SJSA1 (cell line): ENCODE measurements at places on chromosomes 2 and 18.

- no peaks in the 10 kb centered on the region for H3K27me3 ChIP-seq
- H3K27ac ChIP-seq, result no peak overlapping the region
- H3K36me3 ChIP-seq, result no peaks in the 10 kb centered on the region
- no peaks in the 10 kb centered on the region for H3K4me1 ChIP-seq
Measured at GRCh38 chr2:78465707-78466106, 559.8 kb upstream of the REG3G start.

DNA sequence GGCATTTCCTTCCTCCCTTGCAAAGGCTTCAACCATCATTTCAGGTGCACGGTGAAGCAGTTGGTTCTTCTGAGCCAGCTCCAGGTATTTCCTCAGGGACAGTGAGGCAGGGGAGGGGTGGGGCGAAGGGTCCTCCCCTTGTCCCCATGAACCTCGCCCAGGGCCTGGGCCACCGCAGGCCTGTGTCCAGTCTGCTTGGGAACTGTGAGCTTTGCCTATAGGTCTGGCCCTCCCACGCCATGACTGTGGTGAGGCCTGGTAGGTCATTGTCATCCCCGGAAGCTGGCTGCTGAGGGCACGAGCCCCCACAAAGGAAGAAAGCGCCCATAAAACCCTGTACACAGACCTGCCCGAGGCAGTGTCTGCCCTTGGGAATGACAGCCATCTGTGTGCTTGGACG is 134.3 kb downstream of the ACKR3 start:
- H3K36me3 ChIP-seq, result no peaks in the 10 kb centered on the region
- peaks cover 23% of the 10 kb centered on the region for H3K4me1 ChIP-seq
- no peak overlapping the region for H3K27ac ChIP-seq

- H3K27me3 ChIP-seq, result no peaks in the 10 kb centered on the region
- H3K4me3 ChIP-seq, result no peak overlapping the region
- no peak overlapping the region for H3K27ac ChIP-seq
- no peaks in the 10 kb centered on the region for H3K4me1 ChIP-seq
Measured at GRCh38 chr2:148410899-148411298, 233.7 kb upstream of the EPC2 start.

GRCh38 chr2:216206041-216206703 is 97.0 kb downstream of the XRCC5 start:
- H3K4me3 ChIP-seq, result no peak overlapping the region
- H3K27me3 ChIP-seq, result no peaks in the 10 kb centered on the region
- H3K27ac ChIP-seq, result no peak overlapping the region
- DNase-seq, result no peak

GRCh38 chr2:7515327-7515726 is 598.1 kb downstream of the RNF144A start:
- no peaks in the 10 kb centered on the region for H3K36me3 ChIP-seq
- H3K27ac ChIP-seq, result no peak overlapping the region
- H3K4me1 ChIP-seq, result no peaks in the 10 kb centered on the region
- no peak overlapping the region for H3K4me3 ChIP-seq
- H3K27me3 ChIP-seq, result no peaks in the 10 kb centered on the region
- no peak for DNase-seq

DNA sequence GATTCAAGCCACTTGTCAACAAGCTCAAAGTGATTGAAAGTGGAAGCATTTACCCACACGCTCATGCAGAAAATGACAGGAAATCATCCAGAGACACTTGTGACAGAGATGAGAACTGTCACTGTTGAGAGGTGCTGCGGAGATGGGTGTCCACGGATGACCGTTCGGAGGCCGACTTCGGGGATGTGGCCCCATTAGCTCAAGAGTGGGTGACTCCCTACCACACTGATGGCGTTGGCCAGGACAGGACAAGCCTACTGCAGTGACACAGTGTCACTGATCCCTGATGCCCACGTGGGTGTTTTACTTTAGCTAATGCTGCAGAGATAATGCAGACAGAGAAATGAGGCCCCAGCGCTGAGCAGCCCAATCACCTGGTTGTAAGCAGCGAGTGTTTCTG is 81.5 kb upstream of the YWHAQ start:
- H3K36me3 ChIP-seq, result no peaks in the 10 kb centered on the region
- no peaks in the 10 kb centered on the region for H3K27me3 ChIP-seq
- H3K4me1 ChIP-seq, result no peaks in the 10 kb centered on the region
- H3K27ac ChIP-seq, result no peak overlapping the region
- no peak overlapping the region for H3K4me3 ChIP-seq
- no peak for DNase-seq

- H3K27me3 ChIP-seq, result no peaks in the 10 kb centered on the region
- no peak overlapping the region for H3K4me3 ChIP-seq
- no peak overlapping the region for H3K27ac ChIP-seq
- no peaks in the 10 kb centered on the region for H3K4me1 ChIP-seq
- no peaks in the 10 kb centered on the region for H3K36me3 ChIP-seq
- DNase-seq, result no peak
Measured at GRCh38 chr2:16005816-16006536, 65.6 kb downstream of the MYCN start.

DNA sequence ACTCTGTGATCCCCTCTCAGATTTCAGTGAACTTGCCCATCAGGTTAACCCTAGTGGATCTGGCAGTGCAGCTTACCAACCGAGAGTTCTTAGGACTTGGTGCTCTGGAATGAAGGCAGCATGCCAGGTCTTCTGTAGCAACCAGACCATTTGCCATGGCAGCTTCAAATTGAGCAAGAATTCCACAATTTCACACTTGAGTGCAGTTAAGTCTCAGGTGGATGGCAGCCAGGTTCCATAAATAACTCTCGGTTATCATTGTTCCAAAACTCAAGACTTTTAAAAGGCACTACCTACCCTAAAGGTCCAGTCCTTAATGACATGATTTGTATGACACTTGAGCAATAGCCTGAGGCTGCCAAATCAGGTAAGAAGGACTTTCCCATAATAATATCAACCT is 48.1 kb downstream of the GALNT3 start:
- no peaks in the 10 kb centered on the region for H3K36me3 ChIP-seq
- no peak for DNase-seq
- H3K4me3 ChIP-seq, result no peak overlapping the region
- H3K27me3 ChIP-seq, result no peaks in the 10 kb centered on the region
- no peak overlapping the region for H3K27ac ChIP-seq

GRCh38 chr2:7950035-7950612 is 731.7 kb upstream of the ID2 start:
- H3K27me3 ChIP-seq, result no peaks in the 10 kb centered on the region
- DNase-seq, result no peak
- H3K4me3 ChIP-seq, result no peak overlapping the region
- H3K36me3 ChIP-seq, result no peaks in the 10 kb centered on the region
- H3K4me1 ChIP-seq, result peaks cover 9% of the 10 kb centered on the region; the same call in 1 of the 2 replicates
- no peak overlapping the region for H3K27ac ChIP-seq

DNA sequence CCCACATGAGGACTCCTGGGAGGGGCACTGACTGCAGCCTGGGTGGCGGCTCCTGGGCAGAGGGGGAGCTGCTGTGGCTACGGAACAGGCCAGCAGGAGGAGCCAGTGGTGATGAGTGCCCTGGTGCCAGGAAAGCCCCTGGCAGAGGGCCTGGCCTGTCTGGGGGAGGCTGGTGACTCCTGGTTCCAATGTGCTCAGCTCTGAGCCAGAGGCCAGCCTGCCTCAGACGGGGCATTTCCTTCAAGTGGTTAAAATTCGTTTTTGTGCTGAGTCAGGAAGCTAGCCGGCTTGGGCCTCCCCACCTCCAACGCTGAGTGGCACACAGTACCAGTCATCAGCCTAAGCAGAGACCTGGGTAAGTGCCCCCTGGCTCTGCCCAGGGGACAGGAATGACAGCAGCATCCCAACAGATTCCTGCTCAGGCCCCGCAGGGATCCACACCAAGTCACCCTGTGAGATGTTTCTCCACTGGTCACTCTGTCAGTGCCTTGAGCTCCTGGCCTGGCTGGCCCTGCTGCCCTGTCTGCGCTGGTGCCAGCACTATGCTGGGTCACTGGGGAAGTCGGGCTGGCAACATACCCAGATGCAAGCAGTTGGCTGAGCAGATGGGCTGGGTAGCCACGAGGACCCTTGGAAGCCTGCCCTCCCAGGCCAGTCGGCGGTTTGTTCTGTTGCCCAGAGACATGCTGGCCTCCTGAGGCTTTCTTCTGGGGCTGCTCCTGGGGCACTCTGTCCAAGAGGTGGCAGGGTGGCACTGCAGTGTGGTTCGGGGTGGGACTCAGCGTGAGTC is 7.1 kb upstream of the KLF11 start:
- H3K27me3 ChIP-seq, result no peaks in the 10 kb centered on the region
- peak overlapping the region; percentile 12; the same call in 1 of the 2 replicates for H3K27ac ChIP-seq
- peak; percentile 85 for DNase-seq
- H3K36me3 ChIP-seq, result no peaks in the 10 kb centered on the region
- H3K4me3 ChIP-seq, result no peak overlapping the region

- no peaks in the 10 kb centered on the region for H3K27me3 ChIP-seq
- peak overlapping the region; percentile 25; the same call in 1 of the 2 replicates for H3K27ac ChIP-seq
- peak; percentile 41 for DNase-seq
- H3K4me3 ChIP-seq, result peak overlapping the region; percentile 41
- H3K4me1 ChIP-seq, result peaks cover 33% of the 10 kb centered on the region
Measured at GRCh38 chr18:55323051-55323994, 264.7 kb downstream of the TCF4 start.
